ENCODE measurements at places on chromosomes 11 and 22.

GRCh38 chr22:25213221-25213620 is 6.2 kb upstream of the CRYBB2 start:
- DNase-seq = no peak

DNA sequence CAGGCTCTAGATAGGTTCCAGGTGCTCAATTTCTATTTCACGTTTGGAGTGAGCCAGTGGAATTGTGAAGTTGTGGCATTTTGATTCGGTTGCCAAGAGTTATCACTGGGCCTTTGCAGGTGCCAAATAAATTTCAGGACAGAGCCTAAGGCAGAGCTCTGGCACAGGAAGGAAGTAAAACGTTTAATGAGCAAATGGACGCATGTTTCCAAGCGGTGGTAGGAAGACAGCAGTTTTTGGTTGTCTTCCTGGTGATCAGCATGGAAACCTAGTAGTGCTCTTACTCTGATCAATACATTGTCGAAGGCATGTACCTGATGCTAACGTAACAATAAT is 452 bp downstream of the BIRC3 start:
- no peak for DNase-seq

DNA sequence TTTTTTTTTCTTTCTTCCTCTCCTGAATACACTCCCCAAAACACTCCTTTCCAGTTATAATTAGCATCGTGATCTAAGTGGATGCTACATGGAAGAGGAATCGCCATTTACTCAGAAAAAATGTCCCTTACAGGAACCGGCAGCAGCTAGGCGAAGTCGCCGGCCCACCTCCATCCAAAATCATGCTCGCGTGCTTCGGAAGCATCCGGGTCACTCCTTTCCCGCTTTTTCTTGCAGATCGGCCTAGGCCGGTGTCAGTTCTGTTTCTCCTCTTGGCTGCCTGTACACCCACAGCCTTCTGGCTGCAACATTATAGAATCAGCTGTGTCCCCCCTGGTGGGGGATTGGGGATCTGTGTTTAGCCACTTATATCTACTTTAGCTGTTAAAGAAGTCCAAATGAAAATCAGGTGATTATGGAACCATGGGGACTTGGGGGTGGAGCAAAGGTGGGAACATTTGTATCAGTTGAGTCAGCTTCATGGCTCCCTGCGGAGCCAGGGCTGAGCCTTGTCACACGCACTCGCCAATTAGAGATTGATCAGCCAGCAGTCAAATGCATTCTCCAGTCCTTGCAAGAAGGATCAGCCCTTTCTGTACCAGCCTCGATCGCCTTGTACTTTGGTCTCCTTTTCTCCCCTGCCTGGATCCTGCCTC is 36.3 kb downstream of the ASRGL1 start:
- DNase-seq = no peak

DNA sequence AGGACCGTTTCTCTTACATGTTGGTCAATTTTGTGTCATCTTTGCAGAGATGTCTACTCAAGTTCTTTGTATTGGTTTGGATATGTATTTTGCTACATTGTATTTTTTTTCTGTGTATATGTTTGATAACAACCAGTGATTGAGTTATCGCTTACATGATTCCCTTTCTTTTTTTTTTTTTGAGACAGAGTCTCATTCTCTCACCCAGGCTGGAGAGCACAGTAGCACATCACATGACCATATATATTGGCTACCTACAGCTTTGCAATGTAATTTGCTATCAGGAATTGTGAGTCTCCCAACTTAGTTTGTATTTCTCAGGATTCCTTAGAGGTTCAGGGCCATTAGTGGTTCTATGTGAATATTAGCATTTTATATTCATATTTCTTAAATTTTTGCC is 59.5 kb downstream of the LRRC74B start:
- no peak for DNase-seq

GRCh38 chr11:11996321-11997048 is 11.9 kb downstream of the DKK3 start:
- DNase-seq = no peak

DNA sequence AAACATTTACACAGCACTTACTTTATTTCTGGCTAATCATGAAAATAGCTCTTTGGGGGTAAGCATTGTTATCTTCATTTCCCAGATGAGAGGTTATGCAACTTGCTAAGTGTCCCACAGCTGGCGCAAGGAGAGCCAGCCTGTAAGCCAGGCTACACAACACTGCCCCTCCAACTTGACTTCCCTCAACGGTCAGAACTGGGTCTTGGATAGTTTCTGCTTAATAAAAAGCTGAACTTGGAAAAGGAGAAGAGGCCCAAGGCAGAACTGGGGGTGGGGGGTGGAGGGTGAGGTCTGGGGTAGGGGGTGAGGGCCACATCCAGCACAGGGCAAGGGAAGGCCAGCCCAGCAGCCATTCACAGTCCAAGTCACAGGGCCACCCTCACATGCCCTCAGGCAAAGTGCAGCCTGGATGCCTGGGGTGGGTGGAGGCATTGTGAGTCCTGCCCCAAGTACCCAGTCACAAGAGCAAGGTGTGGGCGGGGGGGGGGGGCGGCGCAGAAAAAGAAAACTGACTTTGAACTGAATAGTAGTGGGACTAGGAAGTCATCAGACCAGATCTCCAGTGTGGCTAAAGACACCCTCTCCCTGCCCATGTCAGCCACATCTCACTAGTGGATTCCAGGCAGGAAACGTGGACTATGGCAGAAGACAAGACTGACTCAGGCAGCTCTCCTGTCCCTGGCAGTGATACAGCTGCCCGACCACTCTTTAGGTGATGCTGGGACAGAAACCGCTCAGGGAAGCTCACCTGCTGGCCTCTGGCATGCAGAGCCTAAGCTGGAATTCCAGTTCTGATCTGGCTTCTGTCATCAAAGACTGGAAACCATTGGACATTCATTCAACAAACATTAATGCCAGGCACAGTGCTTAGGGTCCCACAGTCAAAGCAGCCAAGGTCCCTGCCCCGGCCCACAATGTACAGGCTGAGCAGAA is 52.4 kb downstream of the PACSIN2 start:
- DNase-seq = no peak

- DNase-seq = no peak
These were observed 14.5 kb upstream of the ZDHHC13 start for GRCh38 chr11:19102521-19102900.

- no peak for DNase-seq
These were observed 11.0 kb upstream of the OR10D3 start for GRCh38 chr11:124172101-124172500.

Data from left renal pelvis (tissue), 4 donors.